ENCODE measurements at places on chromosomes 5 and 9. TPM values are rescaled to one million over a fixed set of nuclear protein-coding genes. Genes with fewer than 3 reads are reported as not detected.

PCDHGB6 gene
- 12.5 TPM for total RNA-seq

HK3 gene
- 0.49 TPM for total RNA-seq

SPEF2 gene
- 17.5 TPM for total RNA-seq

FXN gene
- total RNA-seq, result 1.7 TPM

RGS7BP gene
- 7.6 TPM for total RNA-seq

SLC9A3 gene
- total RNA-seq, result 0.98 TPM

PCDHA4 gene
- total RNA-seq, result 15.7 TPM

TRIM36 gene
- total RNA-seq, result 79.2 TPM

ALG2 gene
- 13.3 TPM for total RNA-seq

SHISAL2B gene
- total RNA-seq, result 0.49 TPM

SGCD gene
- total RNA-seq, result 3.0 TPM

FOXD4L6 gene
- total RNA-seq, result not detected

ADAMTS16 gene
- total RNA-seq, result 1.5 TPM

Measured in temporal lobe (tissue), 4 donors.